ENCODE measurements at places on chromosomes 1 and 21. TPM values are rescaled to one million over a fixed set of nuclear protein-coding genes. Genes with fewer than 3 reads are reported as not detected.
A peak's percentile ranks its signal among the peaks of the same experiment; 100 is the strongest.

DNA sequence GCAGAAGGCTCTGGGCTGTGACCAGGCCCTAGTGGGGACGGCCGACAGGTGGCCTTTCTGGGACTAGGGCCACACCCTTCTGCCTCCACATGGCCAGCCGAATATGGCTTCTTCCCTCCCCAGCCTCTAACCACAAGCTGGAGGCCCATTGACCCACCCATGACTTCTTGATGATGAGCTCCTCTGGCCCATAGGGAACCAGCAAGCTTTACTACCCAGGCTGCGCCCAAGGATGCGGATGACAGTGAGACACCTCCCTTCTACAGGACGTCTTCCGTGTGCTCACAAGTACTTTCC is 41.0 kb downstream of the LDLRAD2 start:
- no peak for DNase-seq

Gene GLRX2
- polyA plus RNA-seq, result 22.2 TPM

- no peak for DNase-seq
Measured at GRCh38 chr21:14911351-14911750, 153.4 kb downstream of the NRIP1 start.

DNA sequence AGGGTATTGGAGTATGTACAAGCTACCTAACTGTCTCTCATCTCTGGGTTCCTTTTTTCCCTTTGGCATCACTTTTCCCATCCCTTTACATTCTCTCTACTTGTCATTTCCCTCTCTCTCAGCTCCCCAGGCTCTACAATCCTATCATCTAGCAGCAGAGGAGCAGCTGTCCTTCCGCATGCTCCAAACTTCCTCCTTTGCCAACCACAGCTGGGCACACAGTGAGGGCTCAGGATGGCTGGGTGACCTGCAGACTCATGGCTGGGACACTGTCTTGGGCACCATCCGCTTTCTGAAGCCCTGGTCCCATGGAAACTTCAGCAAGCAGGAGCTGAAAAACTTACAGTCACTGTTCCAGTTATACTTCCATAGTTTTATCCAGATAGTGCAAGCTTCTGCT is 561 bp downstream of the CD1E start:
- DNase-seq, result no peak

- no peak for DNase-seq
Measured at GRCh38 chr1:204503913-204504519, 9.4 kb upstream of the PIK3C2B start.

GRCh38 chr1:56466538-56466937 is 112.8 kb downstream of the PLPP3 start:
- DNase-seq, result no peak

GRCh38 chr1:9629445-9630201 is 21.9 kb upstream of the PIK3CD start:
- DNase-seq, result no peak

DNA sequence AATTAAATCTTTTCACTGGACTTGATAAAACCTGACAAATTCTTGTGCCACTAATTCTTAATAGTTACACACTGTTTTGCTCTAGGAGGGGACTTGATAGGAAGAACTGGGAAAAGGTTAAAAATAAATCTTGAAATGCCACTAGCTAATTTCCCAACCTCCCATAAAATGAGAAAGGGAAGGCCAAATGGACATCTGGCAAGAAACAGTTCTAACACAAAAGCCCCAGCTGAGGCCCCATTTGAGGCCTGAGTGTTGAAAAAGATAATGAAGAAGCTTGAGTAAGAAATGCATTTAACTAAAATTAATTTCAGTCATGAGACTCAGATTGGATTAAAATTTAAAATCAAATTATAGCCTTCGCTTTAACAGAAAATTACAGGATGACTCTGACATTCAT is 11.2 kb upstream of the RAP1GAP start:
- DNase-seq, result no peak

GRCh38 chr1:226600254-226600653 is 51.7 kb downstream of the STUM start:
- no peak for DNase-seq

Gene KCNK2
- 29.9 TPM for polyA plus RNA-seq

GRCh38 chr1:234229581-234230387 is 143.5 kb upstream of the COA6 start:
- DNase-seq, result no peak

DNA sequence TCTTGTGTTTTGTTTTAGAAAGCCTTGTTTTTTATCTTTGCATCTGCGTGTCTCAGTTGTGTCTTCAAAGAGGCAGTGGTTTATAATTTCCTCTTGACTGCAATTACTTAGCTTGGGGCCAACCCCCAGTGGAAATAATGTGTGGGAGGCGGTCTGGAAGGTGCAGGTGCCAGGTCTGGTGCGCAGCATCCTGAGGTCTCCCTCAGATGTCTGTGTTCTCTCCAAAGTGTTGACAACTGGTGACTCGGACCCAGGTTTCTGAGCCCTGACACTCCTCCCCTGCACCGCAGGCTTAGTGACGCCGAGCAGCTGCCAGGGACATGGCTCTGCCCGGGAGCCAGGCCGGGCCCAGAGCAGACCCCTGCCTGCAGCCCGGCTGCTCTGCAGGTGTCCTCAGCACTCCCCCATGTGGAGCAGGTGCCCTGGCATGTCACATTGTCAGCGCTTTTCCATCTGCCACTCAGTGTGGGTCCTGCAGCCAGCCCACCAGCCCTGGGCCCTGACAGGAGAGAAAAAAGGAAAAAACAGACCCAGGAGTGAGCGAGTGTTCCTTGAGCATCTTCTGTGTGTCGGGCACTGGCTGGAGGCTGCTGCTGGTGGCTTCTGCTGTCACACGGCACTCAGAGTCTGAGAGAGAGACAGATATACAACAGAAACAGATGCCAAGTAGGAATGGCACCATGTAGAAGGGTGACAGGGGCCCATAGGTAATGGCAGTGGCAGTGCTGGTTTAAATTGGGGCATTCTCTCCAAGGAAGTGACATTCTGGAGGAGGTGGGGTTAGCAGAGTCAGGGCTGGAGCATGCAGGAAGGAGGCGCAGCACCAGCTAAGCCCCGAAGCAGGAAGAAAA is 24.8 kb upstream of the SELENON start:
- no peak for DNase-seq

- no peak for DNase-seq
Measured at GRCh38 chr1:42141978-42142377, 11.2 kb upstream of the GUCA2B start.

GRCh38 chr1:162699366-162699765 is 67.1 kb downstream of the DDR2 start:
- DNase-seq, result no peak

DNA sequence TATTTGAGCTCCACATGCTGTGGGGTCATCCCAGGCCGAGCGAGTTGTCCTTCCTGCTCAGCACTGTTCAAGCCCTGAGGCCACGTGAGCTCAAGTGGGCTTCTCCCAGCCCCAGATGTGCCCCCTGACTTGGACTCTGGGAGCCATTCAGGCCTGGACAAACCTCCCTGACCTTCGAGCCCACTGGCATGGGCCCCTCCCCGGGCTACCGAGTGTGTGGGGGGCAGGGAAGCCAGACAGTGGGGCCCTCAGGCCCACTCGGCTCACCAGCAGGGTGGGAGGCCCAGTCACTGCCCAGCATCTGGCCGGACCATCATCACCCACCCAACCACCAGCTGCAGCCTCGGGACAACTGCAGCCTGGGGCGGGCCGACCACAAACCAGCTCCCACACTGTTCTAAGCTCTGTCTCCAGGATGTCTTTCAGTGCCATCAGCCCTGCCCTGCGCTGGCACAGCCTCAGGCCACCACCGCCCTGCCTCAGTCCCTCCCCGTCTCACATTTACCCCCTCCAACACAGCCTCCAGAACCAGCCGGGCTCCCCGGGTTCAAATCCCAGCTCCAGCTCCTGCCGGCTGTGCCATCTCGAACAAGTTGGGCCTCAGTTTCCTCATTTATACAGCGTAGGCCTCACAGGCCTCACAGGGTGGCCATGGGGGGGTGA is 20.9 kb upstream of the PLEKHG5 start:
- DNase-seq, result no peak

DNA sequence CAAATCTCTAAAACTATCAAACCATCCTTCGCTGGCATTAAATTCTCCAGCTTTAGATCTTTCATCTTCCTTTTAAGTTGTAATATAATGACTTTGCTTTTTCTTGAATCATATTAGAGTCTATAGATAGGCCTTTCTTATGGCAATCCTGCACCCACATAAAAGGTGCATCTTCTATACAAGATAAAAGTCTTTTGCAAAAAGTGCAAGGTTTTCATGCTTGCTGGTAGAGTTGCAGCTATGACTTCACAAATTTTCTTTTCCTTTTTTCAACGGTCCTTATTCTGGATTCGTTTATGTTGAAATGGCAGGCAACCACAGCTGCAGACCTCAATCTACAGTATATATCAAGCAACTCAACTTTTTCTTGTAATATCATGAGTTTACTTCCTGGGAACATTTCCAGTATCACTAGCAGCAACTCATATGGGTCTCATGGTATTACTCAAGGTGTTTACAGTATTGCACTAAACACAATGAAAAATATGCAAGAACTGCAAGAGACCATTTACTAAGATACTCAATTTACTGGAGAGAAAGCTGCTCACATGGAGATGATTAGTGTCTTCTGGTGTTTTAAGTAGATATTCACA is 22.1 kb downstream of the OMA1 start:
- peak; percentile 15 for DNase-seq

DNA sequence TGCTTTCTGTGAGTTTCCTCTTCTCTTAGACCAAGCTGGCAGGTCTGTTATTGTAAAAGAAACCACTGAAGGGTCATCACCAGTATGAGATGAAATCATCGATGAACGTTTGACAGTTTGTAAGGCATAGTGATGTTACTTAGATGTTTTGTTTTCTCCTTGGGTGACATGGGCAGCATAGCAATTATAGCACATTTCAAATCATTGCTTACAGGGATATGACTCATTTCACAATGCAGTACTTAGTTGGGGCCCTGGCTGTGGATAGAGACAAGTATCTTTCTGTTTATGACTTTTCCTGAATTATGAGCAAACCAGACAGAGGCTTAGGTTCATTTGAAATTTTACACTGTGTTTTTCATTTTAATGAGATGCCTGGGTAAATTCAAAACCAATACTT is 313.0 kb downstream of the RWDD3 start:
- no peak for DNase-seq

Gene ZNF683
- not detected for polyA plus RNA-seq

Gene SPRR1B
- not detected for polyA plus RNA-seq

GRCh38 chr1:218521414-218522169 is 176.5 kb downstream of the TGFB2 start:
- DNase-seq, result no peak

Gene AMY1A
- polyA plus RNA-seq, result not detected

DNA sequence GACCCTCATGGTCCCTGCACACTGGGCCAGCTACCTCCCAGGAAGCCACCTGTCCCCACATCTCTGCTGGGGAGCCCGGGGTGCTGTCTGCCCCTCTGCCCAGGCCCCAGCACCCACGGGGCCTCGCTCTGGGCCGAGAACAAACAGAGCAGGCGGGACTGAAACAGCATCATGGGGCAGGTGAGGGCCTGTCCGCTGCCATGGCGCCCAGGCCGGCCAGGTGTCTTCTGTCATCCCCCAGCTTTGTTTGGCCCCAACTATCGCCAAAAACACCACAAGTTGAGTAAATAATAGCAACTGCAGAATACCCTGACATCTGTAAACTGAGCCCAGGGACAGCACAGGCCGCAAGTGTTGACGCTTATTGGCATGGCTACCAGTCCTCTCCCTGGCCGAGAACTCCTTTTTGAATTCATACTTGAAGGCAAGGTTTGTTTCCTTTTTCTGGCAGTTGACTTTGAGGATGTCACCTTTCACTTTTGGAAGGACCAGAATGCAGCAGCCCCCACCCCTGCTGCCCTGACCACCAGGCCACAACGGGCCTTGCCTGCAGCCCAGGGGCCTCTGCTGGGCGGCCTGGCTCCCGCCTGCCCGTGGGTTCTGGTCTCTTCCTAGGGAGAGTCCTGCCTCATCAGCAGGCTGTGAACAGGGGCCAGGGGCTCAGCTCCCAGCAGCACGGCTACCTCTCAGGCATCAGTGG is 152.7 kb downstream of the CASZ1 start:
- no peak for DNase-seq

DNA sequence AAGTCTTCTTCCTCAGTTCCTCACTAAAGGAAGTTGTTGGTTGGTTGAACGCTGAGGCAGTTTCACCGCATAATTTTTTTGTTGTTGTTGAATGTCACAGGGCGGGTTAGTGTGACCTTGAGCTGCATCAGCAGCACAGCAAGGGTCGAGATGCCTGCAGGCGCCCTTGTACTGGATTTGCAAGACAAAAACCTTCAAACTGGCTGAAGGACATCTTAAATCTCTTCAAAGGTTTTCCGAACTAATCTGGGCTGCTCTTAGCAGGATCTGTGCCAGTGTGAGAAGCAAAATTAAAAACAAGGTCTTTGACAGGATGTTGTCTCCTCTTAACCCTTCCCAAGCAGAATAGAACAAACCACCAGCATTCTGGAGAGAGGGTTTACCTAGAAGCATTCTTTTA is 59.4 kb downstream of the NRIP1 start:
- no peak for DNase-seq

DNA sequence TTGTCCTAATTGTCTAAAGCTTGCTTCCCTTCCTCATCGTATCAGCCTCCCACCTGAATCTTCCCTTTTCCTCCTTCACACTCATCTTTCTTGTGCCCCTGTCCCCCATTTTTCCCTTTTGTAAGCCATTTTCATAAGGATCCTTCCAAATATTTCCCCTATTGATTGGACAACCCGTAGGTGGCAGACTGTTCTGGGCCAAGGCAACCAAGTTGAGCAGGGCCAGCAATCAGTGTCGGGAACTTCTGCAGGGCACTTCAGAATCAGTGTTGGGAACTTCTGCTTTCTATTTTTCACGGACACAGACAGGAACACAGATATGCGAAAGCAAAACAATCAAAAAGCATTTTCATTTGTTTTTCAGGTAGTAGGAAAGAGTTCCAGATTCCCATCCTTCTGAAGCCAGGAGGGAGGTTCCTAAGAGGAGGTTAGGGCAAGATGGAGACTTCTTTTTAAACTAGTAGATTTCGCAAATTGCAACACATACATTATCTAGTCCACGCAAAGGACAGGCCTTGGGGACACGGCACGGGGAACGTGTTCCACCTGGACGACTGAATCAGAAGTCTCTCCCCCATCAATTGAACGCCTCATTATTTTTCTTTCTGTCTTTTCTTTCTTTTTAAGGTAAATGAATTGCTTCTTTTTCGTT is 691 bp upstream of the MPZL1 start:
- peak; percentile 20 for DNase-seq

Gene AIRE
- polyA plus RNA-seq, result 0.12 TPM

Gene MPZ
- polyA plus RNA-seq, result 0.69 TPM

- DNase-seq, result no peak
Measured at GRCh38 chr1:9724706-9725476, 73.4 kb downstream of the PIK3CD start.

GRCh38 chr1:241997401-241997998 is 1.4 kb downstream of the MAP1LC3C start:
- DNase-seq, result no peak

Gene AIM2
- polyA plus RNA-seq, result not detected

All from BJ (cell line).